GM04503 (cell line): ENCODE measurements at places on chromosomes 2 and 18.

DNA sequence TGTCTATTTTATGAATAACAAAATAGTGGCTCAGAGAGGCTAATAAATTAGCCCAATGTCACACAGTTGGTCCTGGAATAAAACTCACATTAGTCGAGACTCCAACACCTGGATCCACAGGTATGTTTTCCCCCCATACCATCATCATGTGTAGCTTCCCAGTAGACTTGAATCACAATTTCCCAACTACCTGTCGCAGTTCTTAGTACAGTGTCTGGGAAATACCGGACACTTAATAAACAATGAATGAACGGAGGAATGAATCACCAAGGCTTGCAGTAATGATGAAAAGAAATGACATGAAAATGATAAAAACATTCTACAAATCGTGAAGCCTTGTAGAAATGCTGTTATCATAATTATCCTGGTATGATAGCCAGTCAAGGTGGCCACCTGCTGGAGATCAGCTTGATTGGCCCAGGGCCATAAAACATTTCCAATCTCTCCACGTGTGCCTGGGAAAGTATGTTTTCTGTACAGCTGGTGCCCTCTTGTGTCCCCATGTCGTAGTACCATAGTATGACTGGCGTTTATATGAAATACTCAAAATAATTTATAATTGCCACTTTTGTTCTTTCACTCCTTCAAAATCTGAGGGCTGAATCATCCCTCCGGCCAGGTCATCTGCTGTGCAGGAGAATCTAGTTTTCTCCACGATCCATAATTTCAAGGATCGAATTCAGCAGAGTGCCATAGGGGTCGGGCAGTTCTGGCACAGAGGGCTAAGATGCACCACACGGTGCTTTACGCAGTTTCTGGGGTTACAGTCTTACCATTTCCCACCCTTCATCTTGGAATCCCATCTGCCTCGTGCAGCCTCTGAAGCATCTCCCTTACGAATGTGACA is 95.4 kb downstream of the LAMA1 start:
- DNase-seq = no peak

- DNase-seq = no peak
Measured at GRCh38 chr2:77021161-77021560, 501.0 kb downstream of the LRRTM4 start.

- no peak for DNase-seq
Measured at GRCh38 chr18:22230471-22230945, 61.1 kb downstream of the GATA6 start.

- no peak for DNase-seq
Measured at GRCh38 chr18:37222999-37223378, 342.6 kb downstream of the CELF4 start.

DNA sequence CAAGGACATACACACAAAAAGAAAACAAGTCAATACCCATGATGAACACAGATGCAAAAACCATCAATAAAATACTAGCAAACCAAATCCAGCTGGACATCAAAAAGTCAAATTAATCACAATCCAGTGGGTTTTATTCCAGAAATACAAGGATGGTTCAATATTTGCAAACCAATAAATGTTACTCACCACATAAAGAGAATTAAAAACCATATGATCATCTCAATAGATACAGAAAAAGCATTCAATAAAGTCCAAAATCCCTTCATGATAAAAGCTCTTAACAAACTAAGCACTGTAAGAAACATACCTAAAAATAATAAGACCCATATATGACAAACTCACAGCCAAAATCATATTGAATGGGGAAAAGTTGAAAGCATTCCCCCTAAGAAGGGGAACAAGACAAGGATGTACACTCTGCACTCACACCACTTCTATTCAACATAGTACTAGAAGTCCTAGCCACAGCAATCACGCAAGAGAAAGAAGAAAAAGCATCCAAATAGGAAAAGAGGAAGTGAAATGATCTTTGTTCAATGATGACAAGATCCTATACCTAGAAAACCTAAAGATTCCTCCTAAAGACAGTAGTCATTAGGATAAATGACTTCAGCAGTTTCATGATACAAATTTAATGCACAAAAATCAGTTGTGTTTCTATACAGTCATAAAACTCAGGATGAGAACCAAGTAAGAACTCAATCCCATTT is 62.6 kb downstream of the TRAPPC8 start:
- no peak for DNase-seq

DNA sequence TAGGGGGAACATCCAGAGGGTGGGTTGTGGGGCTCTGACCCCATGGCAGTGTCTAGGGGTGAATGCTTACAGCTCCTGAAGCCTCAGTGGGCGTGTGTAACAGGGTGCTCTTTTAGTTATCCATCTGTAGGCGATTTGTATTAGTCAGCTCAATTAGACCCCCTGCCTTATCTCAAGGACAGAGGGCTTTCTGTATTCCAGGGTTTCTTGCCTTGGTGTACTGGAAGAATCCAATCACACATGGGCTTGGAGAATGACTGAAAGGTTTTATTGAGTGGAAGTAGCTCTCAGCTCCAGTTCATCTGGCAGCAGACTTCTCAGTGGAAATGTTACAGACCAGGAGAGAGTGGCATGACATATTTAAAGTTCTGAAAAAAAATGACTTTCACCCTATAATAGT is 334.0 kb upstream of the GCFC2 start:
- DNase-seq = no peak

DNA sequence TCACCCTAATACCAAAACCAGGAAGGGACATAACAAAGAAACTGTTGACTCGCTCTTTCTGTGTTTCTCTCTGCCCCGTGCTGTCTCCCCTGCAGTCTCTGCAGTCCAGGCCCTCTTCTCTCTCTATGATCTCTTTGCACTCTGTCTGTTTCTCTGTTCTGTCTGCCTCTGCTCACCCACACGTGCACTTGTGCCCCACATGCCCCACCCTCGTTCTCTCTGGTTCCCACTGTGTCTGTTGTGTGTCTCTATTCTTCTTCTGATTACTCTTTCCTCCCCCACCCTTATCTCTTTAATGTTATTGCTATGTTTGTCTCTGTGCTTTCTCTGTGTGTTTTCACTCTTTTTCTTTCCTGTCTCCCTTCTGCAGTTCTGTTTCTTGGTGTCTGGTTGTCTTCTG is 54.0 kb downstream of the NAT8 start:
- no peak for DNase-seq

GRCh38 chr2:144452169-144452988 is 67.5 kb downstream of the ZEB2 start:
- DNase-seq = no peak

- no peak for DNase-seq
Measured at GRCh38 chr18:48605408-48605845, 66.6 kb downstream of the CTIF start.

- DNase-seq = peak; percentile 60
Measured at GRCh38 chr2:215430528-215431187, 5.2 kb downstream of the FN1 start.
